Stimulated activated CD8-positive, alpha-beta memory T cell treated with anti-CD3 and anti-CD28 coated beads, Interleukin-4, amount 100 ng/mL, for 4 hours (primary cell): ENCODE measurements at places on chromosomes 2 and 18.

GRCh38 chr2:159716857-159717256 is 4.6 kb downstream of the MARCHF7 start:
- no peak for DNase-seq

GRCh38 chr2:168478206-168478605 is 22.1 kb downstream of the CERS6 start:
- no peak for DNase-seq

DNA sequence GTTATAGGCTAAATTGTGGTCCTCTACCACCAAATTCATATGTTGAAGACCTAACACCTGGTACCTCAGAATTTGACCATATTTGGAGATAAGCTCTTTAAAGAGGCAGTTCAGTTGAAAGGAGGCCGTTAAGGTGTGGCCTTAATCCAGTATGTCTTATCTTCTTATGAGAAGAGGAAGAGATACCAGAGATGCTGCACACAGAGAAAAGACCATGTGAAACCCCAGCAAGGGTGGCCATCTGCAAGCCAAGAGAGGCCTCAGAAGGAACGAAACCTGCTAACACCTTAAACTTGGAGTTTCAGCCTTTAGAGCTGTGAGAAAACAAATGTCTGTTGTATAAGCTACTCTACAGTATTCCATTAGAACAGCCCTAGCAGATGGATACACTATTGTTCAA is 528.1 kb upstream of the DCC start:
- DNase-seq, result no peak

DNA sequence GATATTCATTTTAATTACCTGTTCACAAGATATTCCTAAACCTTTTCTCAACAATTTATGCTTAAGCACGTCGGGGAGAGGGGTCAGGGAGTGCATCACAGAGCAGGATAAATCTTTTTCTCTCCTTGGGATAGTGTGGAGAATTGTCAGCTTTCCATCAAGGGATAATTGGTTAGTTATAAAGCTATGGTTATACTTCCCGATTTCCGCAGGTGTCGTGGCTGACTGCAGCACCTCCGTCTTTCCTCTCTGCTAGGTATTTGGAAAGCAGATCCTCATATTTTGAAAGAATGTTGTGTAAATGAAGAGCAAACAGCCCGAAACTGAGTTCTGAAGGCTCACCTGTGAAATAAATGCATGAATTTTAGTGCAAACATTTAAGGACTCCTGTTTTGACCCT is 778 bp downstream of the DYNC2LI1 start:
- DNase-seq, result no peak

GRCh38 chr2:15158532-15158931 is 402.6 kb downstream of the NBAS start:
- no peak for DNase-seq

GRCh38 chr2:16716944-16717343 is 51.3 kb upstream of the CYRIA start:
- no peak for DNase-seq

DNA sequence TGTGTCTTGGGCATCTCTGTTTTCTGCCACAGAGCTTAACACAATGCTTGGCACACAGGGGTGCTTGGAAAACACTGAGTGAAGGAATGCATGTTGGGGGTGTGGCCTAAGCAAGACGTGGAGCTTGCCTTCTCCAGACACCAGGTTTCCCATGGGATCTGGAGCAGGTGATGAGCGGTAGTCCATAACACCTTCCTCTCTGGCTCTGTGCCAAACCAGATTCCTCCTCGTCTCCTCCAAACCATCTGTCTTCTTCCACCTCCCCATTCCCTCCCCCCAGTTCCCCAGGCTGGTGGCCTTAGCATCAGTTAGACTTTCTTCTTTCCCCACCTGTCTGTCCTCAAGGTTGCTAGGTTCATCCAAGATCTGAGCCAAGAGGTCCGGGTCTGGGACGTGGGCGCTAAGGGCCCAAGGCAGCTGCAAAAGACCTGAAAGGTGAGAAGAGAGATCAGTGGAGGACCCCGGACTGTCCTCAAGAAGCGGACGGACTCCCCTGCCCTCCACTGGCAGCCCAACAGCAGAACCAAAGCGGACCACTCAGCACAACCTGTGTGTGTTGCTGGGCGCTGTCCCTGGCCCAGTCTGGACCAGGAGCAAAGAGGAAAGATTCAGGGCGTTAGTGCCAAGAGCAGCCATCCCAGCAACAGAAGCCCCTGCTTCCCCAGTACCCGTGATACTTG is 1.2 kb upstream of the ITM2C start:
- no peak for DNase-seq

- no peak for DNase-seq
These were observed 89.7 kb downstream of the KCTD1 start for GRCh38 chr18:26458526-26459232.

DNA sequence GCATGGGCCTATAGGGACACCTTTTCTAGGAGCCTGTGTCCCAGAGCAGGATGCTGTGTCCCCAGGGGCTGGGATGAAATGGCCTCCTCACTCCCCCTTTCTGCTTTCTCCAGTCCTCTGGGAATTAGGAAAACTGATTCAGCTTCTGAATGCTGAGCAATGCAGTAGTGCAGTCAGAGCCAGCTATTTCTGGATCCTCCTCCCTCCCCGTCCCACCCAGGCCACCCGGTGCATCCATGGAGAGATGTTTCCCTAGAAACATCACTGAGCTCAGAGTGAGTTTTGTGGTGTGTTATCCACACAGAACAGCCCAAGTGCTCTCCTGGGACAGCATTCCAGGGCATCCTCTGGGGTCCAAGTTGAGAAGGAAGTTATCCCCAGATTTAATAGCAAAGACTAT is 125.5 kb downstream of the LOXHD1 start:
- no peak for DNase-seq

- DNase-seq, result no peak
These were observed 73.7 kb upstream of the SLC1A4 start for GRCh38 chr2:64915510-64915900.

DNA sequence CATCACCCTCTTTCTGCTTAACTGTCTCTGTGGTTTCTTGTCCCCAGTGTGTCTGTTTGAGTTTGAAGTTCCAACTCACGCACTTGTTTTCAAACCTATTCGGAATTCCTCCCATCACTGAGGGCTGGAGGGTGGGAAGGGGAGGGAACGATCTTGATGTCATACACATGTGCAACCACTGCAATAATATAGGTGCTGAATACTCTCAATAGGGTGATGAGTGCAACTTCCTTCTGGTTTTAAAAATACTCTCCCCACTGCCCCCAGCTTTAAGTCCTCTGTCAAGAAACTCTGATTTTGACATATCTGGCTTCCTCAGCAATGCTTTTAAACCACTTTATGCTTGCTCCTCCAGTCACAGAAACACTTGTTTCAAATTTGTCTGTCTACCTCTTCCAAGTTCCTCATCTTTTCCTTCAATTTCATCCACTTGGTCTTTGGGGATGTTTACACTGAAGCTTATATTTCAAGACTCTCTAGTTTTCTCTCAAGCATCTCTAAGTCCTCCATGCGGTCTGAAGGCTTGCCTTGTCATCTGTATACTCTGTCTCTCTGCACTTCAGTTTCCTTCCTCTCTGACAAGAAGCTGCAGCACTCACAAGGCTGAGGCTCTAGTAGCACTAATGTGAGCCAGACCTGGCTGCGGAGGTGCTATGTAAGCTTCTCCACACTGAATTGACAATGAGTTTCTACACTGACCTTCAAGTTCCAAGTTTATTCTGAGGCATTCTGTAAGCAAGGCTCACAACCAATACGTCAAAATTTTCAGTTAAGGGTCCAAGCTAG is 422.3 kb downstream of the ZEB2 start:
- DNase-seq, result no peak

- DNase-seq, result no peak
These were observed 217.7 kb downstream of the EIPR1 start for GRCh38 chr2:3159782-3160545.

DNA sequence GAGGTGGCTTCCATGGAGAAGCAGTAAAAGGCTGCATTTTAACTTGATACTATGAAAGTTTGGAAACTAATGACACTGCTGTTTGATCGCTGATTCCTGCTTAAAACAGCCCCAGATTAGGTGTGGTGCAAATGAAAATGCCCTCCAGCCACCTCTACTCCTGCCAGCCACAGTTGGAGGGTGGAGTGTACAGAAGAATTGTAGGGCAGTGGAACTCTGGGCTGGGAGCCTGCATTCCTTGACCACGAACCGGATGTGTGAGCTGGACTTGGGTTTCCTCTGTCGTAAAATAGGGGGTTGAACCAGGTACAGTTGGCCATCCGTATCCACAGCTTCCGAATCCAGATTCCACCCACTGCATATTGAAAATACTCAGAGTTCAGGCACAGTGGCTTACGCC is 84.6 kb upstream of the RFX8 start:
- DNase-seq, result no peak

DNA sequence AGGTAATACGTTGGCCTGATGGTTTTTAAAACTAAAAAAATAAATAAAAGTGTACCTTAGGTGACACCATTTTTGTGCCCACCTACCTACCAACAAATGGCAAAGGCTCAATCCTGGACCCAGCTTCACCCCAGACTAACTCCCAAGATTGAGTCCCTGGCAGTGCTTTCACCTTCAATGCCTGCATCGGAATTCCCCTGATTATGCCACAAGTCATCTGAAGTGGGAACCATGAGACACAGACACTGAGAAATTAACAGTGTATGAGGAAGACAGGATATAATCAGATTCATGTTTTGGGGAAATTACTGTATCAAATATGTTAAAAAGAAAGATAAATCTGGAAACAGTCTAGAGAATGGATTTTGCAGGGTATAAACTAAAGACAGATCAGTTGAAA is 41.6 kb downstream of the ZBTB14 start:
- DNase-seq, result no peak

DNA sequence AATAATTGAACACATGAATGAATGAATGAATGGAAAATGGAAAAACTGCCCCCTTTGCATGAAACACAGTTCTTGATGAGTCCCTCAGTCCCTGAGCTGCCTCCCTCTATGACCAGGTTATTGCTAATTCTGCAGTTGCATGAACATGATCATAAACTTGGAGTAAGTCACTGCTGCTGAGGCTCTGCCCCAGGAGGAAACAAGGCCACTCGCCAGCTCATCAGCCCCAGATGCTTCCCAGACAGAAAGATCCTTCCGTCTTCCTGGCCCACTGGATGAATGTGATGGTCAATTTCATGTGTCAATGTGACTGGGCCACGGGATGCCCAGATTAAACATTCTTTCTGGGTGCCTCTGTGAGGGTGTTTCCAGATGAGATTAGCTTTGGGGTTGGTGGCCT is 16.4 kb downstream of the GPR45 start:
- no peak for DNase-seq

DNA sequence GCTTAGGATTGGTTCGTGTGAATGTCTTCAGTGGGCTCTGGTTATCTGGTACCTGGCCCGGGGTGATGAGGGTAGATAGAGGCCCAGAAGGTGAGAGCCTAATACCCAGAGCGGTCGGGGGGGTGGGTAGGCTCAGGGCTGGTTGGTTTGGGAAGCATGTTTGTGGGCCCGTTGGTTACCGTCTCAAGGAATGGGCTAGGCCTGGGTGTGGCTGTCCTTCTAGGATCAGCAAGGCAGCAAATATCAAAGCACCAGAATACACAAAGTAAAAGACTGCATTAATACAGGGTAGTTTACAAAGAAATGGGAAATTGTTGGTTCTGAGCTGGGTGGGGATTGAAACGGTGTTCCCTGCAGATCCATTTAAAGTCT is 6.0 kb upstream of the IL1R2 start:
- no peak for DNase-seq

- DNase-seq, result no peak
These were observed 497.8 kb upstream of the FSIP2 start for GRCh38 chr2:185240796-185241195.

DNA sequence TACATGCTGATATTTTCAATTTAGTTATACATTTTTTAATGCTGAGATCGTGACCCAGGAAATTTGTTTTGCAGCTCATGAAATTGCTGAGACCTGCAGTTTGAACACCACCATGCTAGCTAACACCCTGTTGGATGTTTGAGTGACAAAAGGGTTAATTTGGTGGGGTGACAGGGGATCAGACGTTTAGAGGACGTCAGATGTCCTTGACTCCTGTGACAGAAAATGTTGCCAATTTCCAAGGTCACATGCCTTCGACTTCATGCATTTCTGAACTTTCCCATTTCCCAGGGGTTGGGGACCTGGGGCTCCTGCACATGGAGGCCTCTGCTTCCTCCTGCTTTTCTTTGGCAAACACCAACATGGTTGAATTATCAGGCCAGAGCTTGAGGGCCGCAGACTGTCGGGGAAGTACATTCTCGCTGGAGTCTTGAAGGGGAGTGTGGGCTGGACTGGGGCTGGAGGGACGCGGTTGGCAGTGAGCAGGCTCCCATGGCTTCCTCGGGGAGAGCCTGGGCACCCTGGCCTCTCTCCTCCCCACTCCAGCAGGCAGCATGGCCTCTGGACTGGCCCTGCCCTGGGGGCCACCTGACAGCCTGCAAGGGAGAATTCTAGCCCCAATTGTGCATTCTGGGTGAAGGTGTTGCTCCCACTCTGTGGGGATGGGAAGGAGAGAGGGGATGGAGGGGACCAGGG is 73.1 kb downstream of the CTIF start:
- DNase-seq, result no peak

GRCh38 chr2:134406311-134406710 is 152.4 kb downstream of the MGAT5 start:
- no peak for DNase-seq

GRCh38 chr2:15614545-15615300 is 23.1 kb downstream of the DDX1 start:
- DNase-seq, result no peak

- no peak for DNase-seq
These were observed 3.3 kb downstream of the CDH7 start for GRCh38 chr18:65754121-65754520.

- DNase-seq, result no peak
These were observed 79.3 kb upstream of the MMADHC start for GRCh38 chr2:149666809-149667320.

DNA sequence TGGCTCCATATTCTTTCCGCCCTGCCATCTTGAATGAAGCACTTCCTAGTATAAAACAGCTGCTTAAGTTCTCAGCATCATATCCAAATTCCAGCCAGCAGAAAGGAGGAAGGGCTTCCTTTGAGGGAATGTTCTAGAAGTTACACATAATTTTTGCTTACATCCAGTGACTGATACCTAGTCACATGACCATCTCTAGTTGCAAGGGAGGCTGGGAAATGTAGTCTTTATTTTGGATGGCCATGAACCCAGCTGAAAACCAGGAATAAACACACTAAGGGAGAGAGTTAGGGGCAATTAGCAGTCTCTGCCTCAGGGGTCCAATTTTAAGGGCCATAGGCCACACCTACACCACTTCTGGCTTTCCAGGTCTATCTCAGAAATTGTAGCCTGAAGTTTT is 57.8 kb upstream of the LMAN1 start:
- no peak for DNase-seq

- no peak for DNase-seq
These were observed 20.5 kb upstream of the ZNF516 start for GRCh38 chr18:76515576-76515975.

GRCh38 chr2:51219468-51219867 is 187.5 kb upstream of the NRXN1 start:
- no peak for DNase-seq
